ENCODE measurements at places on chromosomes 11 and 22.

GRCh38 chr11:74791333-74792100 lies 42.9 kb downstream of the RNF169 start:
- DNase-seq = no peak

GRCh38 chr11:48105096-48105990 lies 111.3 kb upstream of the OR4B1 start:
- DNase-seq = no peak

- DNase-seq = no peak
Measured at GRCh38 chr22:50738649-50739227, 734 bp downstream of the ACR start.

GRCh38 chr11:78374917-78375316 lies 42.7 kb downstream of the GAB2 start:
- DNase-seq = no peak

DNA sequence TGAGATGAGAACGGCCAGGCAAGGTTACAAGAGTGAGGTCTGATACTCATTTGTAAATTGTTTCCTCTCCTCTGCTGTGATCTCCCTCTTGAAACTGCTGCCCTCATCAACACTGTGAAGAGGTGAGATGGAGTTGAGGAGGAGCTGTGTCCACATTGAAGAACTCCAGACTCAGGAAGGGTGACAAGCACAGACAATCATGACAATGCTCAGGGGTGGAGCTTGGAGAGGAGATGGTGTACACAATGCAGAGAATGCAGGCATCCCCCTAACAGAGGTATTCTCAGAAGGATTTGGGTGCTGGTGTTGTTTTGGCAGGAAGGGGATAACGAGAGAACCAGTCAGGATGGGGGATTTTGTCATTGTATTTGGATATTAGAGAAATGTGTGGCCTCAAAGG lies 21.5 kb upstream of the MMP7 start:
- no peak for DNase-seq

- DNase-seq = no peak
Measured at GRCh38 chr11:45885921-45886721, 670 bp downstream of the MAPK8IP1 start.

GRCh38 chr11:124865902-124866851 lies 945 bp downstream of the ROBO3 start:
- DNase-seq = peak; percentile 39

GRCh38 chr11:111019871-111020670 lies 225.5 kb upstream of the POU2AF2 start:
- no peak for DNase-seq

DNA sequence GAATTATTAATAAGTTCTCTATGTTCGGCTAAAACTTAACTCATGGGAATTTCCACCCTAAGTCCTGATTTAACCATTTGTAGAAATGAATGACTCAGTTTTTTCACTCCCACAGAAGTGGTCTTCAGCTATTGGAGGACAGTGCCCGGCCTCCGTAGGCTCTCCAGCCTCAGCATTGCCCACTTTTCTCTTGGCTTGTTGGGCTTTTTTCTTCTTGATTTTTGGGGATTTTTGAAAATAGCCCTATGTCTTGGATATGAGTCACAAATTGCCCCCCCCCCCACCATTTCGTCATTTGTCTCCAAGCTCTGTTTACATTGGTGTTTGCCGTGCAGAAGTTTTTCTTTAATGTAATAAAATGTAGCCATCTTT lies 66.7 kb downstream of the PACS1 start:
- no peak for DNase-seq

GRCh38 chr22:30864441-30865420 lies 103.8 kb downstream of the MORC2 start:
- no peak for DNase-seq

GRCh38 chr11:77668760-77669159 lies 31.2 kb upstream of the CLNS1A start:
- no peak for DNase-seq

Data from CD4-positive, alpha-beta T cell treated with Interferon gamma for 1 hour (primary cell).